ENCODE measurements at places on chromosomes 6 and 20.

GRCh38 chr20:41553142-41553879 is 64.9 kb downstream of the CHD6 start:
- DNase-seq = no peak

GRCh38 chr6:166194914-166195859 is 27.5 kb upstream of the TBXT start:
- DNase-seq = no peak

- DNase-seq = peak; percentile 83
These were observed 2.1 kb upstream of the DDX27 start for GRCh38 chr20:49216991-49217578.

GRCh38 chr6:90222008-90222407 is 74.6 kb downstream of the BACH2 start:
- DNase-seq = no peak

GRCh38 chr6:82408952-82409431 is 45.4 kb downstream of the TPBG start:
- DNase-seq = no peak
